ENCODE measurements at places on chromosomes 7 and 10.

- DNase-seq, result no peak
Observed at GRCh38 chr7:36650766-36651312, 73.5 kb downstream of the AOAH start.

GRCh38 chr10:5587151-5588079 is 62.7 kb downstream of the CALML3 start:
- DNase-seq, result no peak

GRCh38 chr7:16092711-16093110 is 328.6 kb downstream of the CRPPA start:
- DNase-seq, result no peak

- no peak for DNase-seq
Observed at GRCh38 chr10:123480845-123481244, 185.3 kb upstream of the GPR26 start.

- no peak for DNase-seq
Observed at GRCh38 chr10:76161301-76161582, 729.8 kb downstream of the LRMDA start.

DNA sequence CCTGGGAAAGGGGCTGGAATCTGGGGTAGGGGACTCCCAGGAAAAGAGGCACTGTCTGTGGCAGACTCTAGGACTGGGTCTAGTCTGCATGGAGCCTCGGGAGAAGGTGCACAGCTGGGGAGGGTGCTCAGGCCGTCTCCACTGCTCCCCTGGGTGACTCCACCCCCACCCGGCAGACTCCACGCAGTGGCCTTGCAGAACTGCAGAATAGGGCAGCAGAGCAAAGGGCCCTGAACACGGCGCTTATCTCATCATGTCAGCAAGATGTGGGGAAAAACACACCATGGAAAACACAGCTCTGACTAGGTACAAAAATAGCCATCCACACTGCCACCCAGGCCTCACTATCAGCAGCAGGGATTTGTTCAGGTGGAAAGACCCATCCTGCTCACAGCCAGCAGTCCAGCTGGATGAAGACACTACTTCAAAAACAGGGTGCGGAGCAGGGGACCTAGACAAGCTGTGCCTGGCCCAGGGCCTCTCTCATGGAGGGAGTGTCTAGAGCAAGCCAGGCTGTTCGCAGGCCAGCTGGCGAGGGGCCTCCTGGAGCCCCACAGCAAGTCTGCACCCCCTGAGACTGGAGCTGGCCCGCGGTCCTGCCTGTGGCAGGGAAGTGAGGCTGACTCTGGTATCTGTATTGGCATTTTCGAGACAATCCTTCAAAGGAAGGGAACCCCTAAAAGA is 11.7 kb downstream of the MAT1A start:
- no peak for DNase-seq

- no peak for DNase-seq
Observed at GRCh38 chr10:47380341-47381102, 3.6 kb downstream of the ZNF488 start.

- no peak for DNase-seq
Observed at GRCh38 chr10:31885971-31886370, 42.7 kb downstream of the ARHGAP12 start.

DNA sequence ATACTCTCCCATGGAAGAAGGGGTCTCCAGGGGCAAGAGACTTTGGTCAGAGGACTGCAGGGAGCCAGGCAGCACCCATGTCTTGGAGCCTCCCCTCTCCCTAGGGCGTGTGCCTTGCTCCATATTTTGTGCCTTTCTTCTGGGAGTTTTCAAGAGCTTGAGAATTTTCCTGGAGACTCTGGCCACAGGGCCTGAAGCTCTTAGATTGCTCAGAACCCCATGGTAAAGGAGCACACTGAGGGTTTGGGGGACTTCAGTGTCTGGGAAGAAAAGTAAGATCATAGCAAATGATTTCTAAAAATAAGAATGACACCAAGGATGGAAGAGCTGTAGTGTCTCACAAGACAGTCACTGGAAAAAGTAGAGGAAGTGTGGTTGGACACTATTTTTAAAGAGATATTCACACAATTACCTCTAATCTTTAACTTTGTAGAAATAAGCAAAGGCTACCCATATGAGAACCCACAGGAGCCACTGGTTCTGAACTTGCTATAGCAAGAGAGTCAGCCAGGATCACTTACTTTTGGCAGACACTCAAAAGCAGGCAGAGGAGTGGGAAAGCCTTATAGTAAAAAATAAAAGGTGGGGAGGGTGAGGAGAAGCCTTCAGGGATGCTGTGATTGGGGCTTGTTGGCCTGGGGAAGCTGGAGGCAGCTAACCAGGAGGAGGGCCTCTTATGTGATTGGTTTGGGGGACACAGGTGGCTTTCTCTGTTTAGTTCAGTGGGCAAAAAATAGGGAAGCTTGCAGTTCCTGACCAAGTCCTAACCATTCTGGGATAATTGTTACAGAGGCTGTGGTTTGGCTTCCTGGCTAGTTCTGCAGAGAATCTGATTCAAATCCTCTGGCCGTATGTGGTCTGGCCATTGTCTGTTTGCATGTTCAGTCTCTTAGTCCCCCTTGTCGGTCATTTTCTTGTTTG is 5.1 kb upstream of the CSGALNACT2 start:
- no peak for DNase-seq

- DNase-seq, result no peak
Observed at GRCh38 chr10:121644501-121644900, 46.3 kb upstream of the FGFR2 start.

DNA sequence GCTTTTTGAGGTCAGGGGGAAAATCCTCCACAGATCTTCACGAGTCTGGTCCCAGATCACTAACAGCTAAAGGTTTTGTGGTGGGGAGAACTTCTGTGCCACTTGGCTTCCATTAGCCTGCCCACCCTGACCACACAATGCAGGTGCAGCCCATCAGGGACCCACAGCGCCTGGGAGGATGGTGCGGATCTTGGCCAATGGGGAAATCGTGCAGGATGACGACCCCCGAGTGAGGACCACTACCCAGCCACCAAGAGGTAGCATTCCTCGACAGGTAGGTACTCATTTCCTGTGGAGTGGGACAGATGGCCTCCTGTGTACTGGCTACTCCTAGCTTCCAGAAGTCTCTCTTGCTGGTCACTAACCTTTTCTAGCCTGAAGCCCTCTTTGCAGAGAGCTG is 1.5 kb downstream of the FAM241B start:
- no peak for DNase-seq

- DNase-seq, result no peak
Observed at GRCh38 chr7:69395061-69395714, 203.1 kb upstream of the AUTS2 start.

DNA sequence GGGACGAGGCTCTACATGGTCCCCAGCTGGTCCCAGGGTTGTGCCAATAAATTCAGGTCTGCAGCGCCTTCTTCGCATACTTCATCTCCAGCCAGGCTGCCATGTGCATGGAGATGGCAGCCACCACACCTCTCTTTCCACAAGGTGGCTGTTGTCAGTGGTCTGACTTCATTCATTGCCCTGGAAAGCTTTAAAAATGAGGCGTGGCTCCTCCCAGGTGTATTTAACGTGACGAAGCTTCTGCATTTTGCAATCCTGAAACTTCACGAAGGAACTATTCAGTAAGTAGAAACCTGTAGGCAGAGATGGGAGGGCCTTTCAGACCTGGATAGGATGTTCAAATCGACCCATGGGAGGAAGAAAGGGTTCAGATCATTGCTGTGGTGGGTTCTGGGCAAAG is 53.7 kb downstream of the PFKFB3 start:
- no peak for DNase-seq

- DNase-seq, result no peak
Observed at GRCh38 chr10:112250555-112250954, 32.6 kb upstream of the TECTB start.

DNA sequence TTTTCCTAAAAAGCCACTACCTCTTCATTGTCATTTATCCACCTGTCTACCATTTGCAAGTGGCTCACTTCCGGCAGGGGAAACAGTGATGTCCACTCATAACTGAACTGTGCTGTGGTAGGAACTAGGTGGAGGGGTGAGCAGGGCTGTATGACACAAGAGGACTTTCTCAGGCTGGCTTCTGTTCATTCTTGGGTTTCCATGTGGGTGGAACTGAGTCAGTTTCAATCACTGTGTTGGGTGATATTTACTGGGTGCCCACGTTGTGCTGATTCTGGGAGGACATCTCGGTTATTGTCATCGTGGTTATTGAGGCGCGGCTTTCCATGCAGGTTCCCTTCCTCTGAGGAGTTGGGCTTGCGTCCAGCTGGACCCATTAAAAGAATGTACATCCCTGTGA is 38.8 kb downstream of the RAMP3 start:
- peak; percentile 65 for DNase-seq

GRCh38 chr10:91813251-91813650 is 15.0 kb downstream of the TNKS2 start:
- DNase-seq, result no peak

DNA sequence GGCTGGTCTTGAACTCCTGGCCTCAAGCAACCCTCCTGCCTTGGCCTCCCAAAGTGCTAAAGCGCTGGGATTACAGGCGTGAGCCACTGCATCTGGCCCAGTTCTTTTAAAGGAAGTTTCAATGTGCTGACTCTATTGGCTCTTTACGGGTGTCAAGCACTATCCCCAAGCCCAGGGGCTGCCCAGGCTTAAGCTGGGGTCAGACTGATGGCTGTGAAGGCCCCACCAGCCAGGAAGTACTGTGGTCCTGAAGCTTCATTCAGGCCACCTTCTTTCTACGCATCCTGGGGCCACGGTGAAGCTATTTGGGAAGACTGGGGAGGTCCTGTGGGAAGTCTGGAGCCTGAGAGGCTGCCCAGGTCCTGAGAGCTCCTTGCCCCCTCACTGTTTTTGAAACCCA is 8.0 kb downstream of the GPR15LG start:
- DNase-seq, result no peak

DNA sequence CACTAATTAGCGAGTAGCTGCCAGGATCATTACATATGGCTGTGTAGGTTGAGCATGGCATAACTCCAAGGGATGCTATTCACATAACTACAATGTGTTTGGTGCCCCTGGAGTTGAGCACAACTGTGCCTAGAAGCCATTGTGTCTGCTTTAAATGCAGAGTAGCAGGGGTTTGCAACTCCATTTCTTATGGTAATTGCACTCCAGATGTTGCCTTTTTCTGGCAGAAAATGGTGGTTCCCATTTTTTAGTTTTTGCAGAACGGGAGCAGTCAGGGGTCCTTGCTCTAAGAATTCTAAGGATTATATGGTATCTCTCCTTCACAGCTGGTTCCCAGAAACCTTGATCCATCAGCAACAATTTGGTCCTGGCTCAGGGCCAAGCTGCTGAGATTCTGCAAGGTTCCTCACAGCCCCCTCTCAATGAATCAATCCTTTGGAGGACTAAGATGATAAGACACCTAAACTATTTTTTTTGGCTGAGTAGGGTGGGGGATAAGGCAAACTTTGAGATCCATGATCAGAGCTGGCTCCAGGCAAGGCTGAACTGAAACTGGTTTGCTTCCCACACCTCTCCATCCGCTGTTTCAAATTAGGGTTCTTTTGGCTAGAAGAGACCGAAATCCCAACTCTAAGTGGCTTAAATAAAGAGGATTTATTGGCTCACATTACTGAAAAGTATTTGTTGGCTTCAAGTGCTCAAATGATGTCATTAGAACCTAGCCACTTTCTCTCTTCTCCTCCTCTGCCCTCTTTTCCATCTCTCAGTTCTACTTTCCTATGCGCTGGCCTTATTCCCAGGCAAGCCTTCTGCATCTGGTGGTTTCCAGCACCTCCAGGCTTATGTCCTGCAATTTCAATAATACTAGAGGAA is 97.5 kb upstream of the CCDC6 start:
- no peak for DNase-seq

- DNase-seq, result no peak
Observed at GRCh38 chr7:95693551-95694333, 78.6 kb upstream of the DYNC1I1 start.

GRCh38 chr7:3162289-3162688 is 118.6 kb upstream of the CARD11 start:
- no peak for DNase-seq

- DNase-seq, result no peak
Observed at GRCh38 chr7:158353606-158354570, 233.7 kb downstream of the PTPRN2 start.

GRCh38 chr10:3606309-3606708 is 178.7 kb downstream of the KLF6 start:
- no peak for DNase-seq

Measured in stimulated activated naive CD4-positive, alpha-beta T cell treated with Interleukin-2 at 50 U/mL for 16 hours (primary cell).